ENCODE measurements at places on chromosomes 2 and 18. TPM values are rescaled to one million over a fixed set of nuclear protein-coding genes. Genes with fewer than 3 reads are reported as not detected.

The KATNAL2 gene
- 7.1 TPM for total RNA-seq

The GAD1 gene
- total RNA-seq, result not detected

The SLC19A3 gene
- total RNA-seq, result not detected

DNA sequence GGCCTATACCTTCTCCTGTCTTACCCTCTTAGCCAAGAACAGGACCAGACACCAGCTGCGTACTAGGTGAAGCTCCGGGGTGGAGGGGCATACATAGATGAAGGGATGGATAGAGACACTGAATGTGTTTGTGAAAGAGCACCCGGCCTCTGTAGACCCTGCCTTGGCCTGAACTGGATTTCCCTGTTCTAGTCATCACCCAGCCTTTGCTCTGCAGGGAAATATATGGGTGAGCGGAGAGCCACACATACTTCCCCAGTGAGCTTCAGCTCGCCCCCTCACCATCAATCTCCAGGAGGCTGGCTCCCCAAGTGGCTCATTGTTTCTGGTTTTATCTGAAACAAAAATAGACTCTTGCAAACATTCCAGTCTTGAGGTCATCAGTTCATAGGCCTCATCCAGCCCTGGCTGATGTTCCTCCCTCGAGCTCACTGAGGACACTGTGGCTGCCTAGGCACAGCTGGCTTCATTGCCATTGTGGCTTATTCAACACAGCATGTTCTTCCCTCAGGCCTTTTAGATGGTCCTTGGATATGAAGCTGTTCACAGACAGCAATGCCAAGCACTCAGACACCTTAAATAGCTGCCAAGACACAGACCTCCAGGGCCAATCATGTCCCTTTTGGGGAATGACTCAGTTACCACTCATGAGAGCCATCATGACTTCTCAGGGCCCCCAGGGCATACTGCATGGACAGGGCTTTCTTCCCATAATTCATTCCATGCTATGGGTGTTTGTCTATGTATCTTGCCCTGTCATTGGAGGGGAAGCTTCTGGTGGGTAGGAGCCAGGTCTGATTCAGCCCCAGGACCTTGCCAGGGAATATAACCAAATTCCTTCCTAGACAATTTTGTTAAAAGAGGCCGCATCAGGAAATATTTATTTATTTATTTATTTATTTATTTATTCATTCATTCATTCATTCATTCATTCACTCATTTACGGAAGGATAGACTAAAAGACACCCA lies 82.4 kb downstream of the TTC32 start:
- DNase-seq, result no peak

GRCh38 chr18:79424008-79424565 lies 28.4 kb downstream of the NFATC1 start:
- DNase-seq, result no peak

GRCh38 chr18:23143016-23143814 lies 7.9 kb downstream of the CABLES1 start:
- DNase-seq, result no peak

GRCh38 chr18:42141439-42141838 lies 186.4 kb downstream of the PIK3C3 start:
- DNase-seq, result no peak

- no peak for DNase-seq
Measured at GRCh38 chr2:231469583-231469950, 5.3 kb upstream of the NCL start.

DNA sequence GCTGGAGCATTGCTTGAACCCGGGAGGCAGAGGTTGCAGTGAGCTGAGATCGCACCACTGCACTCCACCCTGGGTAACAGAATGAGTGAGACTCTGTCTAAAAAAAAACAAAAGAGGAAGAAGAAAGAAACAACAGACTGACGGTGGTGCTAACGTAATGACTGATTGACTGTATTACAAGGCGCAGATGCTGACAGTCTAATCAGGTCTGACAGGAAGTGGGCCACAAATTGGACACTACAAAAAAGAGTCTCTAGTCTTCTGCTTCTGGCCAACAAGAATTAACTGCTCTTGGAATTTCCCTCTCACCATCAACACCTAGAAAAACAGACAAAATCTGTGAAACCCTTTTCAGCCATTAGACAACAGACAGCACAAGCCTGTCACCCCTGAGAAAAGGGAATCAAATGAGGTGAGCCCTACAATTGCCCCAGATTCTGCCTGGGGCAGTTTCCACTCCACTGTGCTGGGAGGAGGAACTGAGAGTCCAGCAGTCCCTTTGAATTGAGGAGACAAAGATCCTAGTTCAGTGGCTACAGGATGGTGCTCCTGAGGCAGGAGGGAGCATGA lies 43.3 kb downstream of the SNED1 start:
- peak; percentile 34 for DNase-seq

DNA sequence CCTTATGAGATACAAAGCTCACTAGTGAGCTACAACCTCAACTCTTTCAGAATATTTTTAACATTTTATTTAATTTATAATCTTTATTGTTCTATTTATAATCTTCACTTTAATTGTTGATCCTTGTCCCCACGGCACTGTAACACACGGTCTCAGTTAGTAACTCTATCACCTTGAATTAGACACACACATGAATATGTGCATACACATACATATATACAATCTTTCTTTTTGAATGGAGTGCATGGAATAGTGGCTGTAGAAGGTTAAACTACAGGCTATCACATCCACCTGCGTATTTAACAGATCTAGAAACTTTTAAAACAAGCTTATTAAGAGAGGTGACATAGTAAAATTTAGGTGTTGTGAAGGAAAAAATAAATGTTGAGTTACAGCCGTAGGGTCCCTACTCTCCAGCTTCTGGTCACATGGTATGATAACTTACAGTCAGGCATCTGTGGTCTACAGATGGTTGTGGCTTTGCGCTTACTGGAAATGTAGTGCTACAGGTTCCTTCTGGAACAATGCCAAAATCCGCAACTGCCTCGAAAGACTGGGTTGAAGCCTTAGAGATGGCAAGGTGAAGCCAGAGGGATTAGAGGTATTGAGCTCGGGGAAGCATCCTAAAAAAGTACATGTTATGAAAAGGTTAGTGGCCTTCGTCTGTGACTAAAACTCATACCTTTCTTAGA lies 1324.1 kb upstream of the SLC39A10 start:
- no peak for DNase-seq

DNA sequence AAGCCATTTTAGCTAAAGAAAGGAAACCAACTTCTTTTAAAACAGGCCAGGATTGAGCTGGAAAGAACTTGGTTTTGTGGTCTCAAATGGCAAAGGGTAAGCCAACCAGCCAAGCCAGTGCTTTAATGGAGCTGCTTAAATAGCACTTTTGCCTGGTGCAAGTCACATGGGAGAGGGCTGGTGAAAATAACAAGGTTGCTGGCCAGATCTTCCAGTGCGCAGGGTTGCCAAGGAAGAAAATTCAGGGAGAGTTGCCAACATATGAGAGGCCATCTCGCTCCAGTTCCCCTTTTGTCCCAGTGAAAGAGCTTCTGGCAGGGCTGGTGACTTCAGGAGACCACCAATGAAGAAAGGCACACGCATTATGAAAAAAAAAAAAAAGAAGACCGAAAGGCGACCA lies 57.3 kb downstream of the IRS1 start:
- DNase-seq, result no peak

- no peak for DNase-seq
Measured at GRCh38 chr18:59996370-59996966, 96.7 kb downstream of the PMAIP1 start.

DNA sequence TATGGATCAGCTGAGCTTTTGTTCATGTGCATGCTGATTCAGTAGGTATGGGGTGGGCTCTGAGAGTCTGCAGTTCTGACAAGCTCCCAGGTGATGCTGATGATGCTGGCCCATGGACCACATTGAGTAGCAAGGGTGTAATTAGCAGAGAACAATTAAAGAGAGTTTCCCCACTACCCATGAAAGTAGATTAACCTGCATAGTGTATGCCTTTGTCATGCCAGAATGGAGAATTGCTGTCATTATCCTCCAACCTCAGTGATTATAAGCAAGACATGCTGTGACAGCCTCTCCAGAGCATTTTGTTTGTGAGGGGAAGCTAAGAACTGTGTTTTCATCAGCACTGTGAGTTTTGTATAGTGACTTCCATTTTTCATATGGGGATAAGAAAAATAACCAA lies 59.5 kb upstream of the LYPD1 start:
- DNase-seq, result no peak

DNA sequence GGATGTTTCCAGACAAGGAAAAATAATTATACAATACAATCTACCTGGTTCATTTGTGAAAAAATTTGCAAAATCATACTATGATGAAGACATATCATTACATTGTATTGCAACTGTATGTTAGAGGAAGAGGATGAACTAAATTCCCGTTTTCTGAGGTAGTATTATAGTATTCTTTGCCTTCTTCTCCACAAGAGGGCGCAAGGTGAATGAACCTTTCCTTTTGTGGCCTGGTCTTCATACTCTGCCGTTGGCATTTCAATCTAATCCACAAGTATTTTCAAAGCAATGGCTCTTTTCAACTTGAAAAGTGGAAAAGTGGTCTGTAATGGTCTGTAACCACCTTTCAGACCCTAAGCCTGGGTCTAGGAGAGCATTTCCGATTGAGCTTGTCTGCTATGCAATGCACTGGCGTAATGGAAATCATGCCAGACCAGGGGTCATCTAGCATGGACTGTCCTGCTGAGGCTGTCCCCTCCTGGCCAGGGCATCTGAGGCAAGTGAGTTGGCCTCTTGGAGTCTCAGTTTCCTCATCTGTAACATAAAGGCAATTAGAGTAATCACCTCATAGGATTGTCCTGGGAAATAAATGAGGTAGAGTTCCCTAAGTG lies 30.8 kb upstream of the ZNF396 start:
- no peak for DNase-seq

DNA sequence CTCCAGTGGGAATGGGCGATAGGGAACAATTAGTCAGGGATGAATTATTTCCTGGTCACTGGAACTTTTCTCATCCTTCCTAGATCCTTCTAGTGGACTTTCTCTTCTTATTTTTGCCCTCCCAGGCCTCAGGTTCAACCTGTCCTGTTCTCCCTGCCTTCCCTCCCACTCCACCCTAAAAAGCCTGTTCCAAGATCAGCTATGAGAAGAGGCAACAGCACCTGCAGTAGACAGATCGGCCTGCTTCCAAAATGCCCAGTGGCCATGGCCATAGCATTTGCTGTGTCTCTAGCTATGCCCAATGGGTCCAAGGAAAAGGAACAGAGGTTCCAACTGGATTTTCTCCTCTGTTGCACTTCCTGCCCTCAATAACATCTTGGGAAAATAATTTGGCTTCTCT lies 16.5 kb upstream of the KCNF1 start:
- DNase-seq, result no peak

Data from osteocyte (in vitro differentiated cells).